ENCODE measurements at places on chromosomes 7 and 10.

GRCh38 chr10:8468477-8468876 is 414.0 kb downstream of the GATA3 start:
- no peak for DNase-seq

DNA sequence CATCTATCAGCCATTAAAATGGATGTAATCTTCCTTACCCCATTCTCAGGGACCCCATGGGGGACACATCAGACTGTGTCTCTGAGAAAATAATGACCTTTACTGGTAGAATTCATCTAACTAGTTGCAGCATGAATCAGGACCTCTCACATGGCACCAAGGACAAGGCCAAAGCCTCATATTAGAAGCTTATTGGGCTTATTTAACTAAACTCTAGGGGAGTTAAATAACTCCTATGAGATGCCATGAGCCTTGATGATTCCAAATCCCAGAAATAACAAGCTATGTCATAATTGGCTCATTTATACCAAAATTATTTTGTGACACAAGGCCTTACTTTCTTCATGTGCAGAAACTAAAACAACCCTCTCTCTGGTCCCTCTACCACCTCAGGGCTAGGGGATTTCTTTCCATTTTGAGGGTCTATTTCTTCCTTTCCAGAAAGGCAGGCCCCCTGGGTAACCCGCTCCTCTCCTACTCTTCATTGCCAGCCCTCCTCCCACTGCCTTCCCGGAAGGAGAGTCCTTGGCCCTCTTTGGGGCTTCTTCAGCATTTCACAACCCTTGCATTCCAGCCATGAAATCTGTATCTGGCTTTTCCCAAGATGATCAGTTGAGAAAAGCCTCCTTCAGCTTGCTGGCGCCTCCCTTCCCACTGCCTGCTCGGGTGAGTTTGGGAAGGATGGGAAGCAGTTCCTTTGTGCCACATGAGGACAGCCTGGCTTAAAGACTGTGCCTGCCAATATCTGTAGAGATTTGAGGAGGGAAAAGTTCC is 41.8 kb upstream of the TRIM8 start:
- no peak for DNase-seq

DNA sequence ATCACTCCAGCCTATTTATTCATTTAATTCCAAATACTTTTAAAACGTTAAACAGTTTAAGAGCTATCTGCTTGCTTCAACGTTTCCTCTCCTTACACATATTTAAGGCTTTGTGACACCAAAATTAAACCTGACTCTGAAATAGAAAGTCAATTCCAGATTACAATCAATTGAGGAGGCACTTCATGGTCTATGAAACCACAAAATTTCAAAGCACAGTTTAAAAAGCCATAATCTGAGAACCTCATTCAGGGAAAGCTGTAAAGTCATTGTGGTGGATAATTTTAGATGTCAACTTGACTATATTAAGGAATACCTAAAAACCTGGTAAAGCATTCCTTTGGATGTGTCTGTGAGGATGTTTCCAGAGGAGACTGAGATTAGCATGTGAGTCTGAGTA is 6.2 kb downstream of the SNX13 start:
- DNase-seq, result no peak

- no peak for DNase-seq
Observed at GRCh38 chr7:131221061-131221460, 106.6 kb upstream of the MKLN1 start.

DNA sequence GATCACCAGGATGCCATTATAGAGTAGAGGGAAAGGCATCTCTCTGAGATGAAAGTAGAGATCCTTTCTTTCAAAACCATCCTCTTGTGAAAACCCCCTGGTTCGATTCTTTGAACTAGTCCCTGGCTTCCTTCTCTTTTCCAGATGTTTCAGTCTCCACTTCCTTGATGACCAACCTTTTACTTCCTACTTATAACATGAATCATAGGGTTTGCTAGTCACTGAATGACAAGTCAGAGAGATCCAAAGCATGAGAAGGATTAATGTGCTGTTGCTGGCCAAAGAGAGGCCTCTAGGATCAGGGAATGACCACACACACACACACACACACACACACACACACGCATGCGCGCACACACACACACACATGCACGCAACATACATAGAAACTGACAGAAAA is 161.1 kb upstream of the FRMD4A start:
- no peak for DNase-seq

GRCh38 chr7:141430455-141431139 is 120.6 kb upstream of the AGK start:
- DNase-seq, result no peak

- no peak for DNase-seq
Observed at GRCh38 chr7:117645481-117646165, 165.8 kb downstream of the CFTR start.

- no peak for DNase-seq
Observed at GRCh38 chr7:27134392-27134791, 3.8 kb upstream of the HOXA4 start.

DNA sequence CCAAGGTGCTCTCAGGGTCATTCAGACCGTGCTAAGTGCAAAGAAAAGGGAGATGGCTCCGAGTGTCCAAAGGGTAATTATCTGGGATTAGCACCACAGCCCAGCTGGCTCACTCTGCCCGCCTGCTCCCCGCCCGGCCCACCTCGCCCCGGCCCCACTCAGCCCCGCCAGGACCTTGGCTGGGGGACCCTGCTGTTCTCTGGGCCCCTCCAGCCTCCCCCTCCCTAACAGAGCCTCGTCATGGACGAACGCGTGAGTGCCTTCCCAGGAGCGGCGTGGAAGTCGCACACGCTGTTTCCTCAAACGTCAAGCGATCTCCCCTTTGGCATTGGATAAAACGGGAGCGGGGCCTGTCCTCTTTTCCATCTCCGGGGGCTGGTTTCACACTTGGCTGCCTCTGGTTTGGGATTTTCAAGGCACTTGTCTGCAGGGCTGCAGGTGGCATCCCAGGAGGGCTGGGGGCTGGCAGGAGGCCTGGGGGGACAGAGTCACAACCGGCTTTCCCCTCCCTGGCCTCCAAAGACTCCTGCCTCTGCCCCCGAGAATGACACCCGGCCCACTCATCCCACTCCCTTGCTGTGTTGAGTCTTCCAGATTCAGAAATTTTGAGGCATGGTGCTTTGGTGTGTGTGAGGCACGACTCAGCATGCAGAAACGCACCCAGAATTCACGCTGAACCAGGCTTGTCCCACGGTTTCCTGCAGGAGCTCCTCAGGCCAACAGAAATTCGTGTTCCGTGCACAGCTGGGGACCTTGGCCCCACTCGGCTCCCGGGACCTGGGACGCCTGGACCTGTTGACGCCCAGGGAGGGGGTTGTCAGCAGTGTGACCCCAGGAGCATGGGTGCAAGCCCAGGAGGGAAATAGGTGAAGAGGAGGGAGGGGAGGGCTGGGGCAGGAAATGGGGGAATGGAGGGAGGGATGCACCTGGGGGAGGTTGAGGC is 110.0 kb downstream of the PDGFA start:
- DNase-seq, result no peak

DNA sequence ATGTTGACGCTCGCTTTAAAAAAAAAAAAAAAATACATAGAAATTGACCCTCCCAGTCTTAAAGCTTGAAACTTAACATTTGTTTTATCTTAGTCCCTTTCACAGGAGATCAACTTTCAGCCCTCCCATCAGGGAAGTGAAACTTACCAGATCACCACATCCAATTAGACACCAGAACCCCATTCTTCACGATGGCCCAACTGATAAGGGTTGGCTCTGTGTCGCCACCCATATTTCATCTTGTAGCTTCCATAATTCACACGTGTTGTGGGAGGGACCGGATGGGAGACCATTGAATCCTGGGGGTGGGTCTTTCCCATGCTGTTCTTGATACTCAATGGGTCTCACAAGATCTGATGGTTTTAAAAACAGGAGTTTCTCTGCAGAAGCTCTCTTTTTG is 629.4 kb upstream of the KCND2 start:
- no peak for DNase-seq

DNA sequence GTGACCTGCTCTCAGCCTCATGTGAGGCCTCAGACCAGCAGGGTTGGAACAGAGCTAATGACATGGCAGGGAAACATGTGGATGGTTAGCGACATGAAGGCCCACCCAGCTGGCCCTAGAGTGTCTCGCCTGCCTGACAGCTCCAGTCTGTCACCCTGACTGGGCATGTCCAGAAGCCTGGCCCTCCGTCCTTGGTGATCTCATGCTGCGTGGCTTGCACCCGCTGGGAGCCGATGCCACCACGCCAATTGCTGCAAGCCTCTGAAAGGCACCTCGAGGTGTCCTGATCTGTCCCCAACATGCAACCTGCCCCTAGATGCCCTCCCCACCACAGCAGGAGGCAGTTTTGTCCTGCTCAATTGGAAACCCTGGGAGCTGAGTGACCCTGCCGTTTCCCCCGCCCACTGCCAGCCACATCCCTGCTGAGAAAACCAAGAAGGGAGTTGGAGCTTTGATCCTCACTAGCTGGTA is 27.8 kb upstream of the RET start:
- no peak for DNase-seq

DNA sequence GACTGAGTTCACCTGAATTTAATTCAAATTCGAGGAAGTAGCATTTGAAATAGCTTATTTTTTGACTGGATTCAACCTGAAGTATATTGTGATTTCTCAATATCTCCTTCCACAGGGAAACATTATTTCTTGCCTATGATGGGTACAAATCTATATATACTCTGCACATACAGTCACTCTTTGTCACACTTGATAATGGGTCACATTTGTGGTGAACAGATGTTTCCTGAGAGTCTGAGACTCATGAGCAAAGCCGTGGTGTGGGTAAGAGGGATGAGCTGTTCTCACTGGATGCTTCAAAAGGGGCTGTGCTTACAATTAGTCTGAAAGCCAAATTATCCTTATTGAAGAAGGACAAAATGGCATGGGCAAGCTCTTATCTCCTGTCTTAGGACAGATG is 18.0 kb upstream of the TBXAS1 start:
- DNase-seq, result no peak

- no peak for DNase-seq
Observed at GRCh38 chr7:29764227-29764626, 42.1 kb upstream of the WIPF3 start.

- no peak for DNase-seq
Observed at GRCh38 chr10:129548600-129548999, 81.6 kb downstream of the MGMT start.

- DNase-seq, result no peak
Observed at GRCh38 chr7:98293746-98294145, 12.3 kb downstream of the BRI3 start.

DNA sequence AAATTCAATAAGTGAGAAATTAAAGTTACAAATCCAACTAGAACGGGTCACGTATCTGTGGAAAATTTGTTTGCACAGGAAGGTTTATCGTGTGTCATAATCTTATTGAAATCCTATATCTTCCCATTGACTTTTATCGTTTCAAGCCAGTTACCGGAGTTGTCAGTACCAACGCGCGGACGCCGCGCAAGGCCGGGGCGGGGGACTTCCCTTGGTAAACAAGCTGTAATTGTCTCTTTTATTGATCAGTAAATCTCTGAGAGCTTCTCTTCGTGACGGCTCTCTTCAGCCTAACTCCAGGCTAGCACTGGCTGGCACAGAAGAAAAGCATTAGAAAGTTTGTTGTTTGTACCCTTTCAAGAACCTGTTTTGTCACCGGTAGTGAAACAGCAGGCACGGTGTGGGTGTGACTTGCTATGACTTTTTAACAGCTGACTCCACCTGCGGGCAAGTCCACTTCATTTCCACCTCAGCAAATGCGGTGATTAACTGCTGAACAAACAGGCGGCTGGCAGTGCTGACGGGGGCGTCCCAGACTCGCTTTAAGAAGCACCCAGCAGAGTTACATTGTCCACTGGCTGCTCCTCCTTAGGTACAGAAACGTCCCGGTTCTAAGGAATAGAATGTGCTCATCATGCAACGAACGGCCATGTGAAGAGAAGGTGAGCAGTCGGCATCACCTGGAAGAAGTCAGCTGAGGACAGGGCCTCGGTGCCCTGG is 215.8 kb downstream of the MAD1L1 start:
- DNase-seq, result no peak

DNA sequence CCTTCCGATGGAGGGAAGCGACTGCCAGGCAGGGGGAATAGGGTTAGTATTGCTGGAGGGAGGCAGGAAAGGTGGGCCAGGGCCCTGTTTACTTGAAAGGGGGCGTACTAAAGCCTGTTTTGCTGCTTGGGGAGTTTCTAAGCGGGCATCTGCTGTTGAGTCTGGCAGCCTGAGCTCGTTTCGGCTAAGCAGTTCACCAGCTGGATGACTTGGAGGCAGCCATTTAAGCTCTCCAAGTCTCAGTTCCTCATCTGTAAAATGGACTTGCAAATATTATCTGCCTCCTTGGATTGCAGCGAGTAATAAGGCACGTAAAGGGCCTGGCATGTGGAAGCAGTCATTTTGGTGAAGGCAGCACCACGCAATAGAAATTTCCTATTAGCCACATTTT is 44.0 kb downstream of the LDB3 start:
- no peak for DNase-seq

DNA sequence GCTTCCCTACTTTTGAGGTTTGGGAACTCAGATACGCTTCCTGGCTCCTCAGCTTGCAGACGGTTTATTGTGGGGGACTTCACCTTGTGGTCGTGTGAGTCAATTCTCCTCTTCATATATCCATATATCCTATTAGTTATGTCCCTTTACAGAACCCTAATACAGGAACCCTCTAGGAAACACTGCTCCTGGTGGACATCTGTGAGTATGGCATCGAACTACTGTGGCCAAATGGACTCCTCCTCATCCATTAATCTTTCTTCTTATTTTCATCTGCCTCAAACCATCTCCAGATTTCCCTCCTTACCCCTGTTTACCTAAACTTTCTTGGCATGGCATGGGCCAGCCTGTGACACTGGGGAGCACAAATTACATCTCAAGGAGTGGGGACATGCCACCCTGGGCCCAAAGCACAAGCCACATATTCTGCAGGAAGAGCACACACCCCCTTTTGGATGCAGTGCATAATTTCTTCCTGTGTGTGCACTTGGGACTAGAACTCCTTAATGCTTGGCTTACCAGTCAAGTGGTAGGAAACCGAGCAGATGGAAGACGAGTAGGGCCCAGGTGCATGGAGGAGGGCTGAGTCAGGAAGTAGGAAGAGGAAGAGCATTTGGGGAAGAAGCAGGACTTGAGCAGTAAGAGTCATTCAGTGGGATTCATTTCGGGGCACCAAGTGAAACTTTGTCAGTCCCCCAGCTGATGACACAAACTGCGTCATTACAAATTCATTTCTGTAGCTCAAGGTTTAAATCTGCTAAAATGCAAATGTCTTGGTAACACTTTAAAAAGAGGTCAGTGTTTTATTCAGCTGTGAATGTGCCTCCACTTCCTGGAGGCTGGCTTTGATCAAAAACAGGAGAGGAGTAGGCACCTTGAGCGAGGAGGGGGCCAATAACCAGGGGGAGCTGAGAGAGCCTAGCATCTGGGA is 80.8 kb upstream of the PLXNA4 start:
- no peak for DNase-seq

- DNase-seq, result no peak
Observed at GRCh38 chr10:118725886-118726500, 28.8 kb downstream of the CACUL1 start.

GRCh38 chr7:141076377-141076776 is 2.5 kb downstream of the TMEM178B start:
- DNase-seq, result no peak

DNA sequence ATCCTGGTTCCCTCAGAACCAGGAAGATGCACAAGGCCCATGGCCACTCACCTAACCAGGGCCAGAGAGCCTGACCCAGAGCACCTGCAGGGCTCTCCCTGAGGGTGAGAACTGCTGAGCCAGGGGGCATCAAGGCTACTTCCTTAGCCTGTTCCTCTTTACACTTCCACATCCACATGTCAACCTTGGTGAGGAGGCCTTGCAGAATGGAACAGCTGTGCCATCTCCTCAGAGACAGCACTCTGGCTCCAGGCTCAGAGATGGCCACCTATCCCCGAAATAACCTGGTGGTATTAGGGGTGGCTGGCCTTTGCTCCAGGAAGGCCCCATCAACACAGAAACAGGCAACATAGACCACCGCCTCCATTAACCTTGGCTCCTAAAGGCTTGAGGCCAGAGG is 473.0 kb downstream of the RPS24 start:
- no peak for DNase-seq

Measured in putamen (tissue), 1 donor.